Stimulated activated CD8-positive, alpha-beta memory T cell treated with anti-CD3 and anti-CD28 coated beads, Interleukin-7, amount 100 ng/mL, for 1 hour (primary cell): ENCODE measurements at places on chromosomes 12 and 14.

GRCh38 chr14:33646692-33647260 is 304.1 kb downstream of the EGLN3 start:
- DNase-seq: no peak

DNA sequence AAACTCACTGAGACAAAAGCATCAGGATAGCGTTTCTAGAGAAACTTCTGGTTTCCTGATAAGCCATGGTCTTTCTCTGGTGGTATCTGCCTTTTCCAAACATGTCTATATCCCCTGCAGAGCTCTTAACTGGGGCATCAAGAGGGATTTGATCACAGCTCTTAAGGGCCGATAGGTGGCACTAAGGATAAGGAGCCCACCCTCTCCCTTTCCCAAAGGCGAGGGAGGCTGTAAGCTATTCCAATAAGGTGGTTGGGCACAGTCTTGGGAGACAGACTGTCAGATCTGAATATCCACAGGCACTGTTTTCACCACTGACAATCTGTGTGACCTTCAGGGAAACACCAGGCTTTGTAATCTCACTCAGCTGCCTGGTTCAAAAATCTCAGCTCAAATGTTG is 206.0 kb downstream of the ADGRD1 start:
- no peak for DNase-seq

- no peak for DNase-seq
Measured at GRCh38 chr14:96038920-96039632, at the start of gene C14orf132. TSS of gene C14orf132 (plus strand) at chr14:96039362. CDS start at chr14:96039501, 139 bp downstream.

GRCh38 chr12:124242529-124243065 is 52.3 kb upstream of the RFLNA start:
- no peak for DNase-seq

- DNase-seq: no peak
Measured at GRCh38 chr12:57085999-57086492, 2.9 kb upstream of the NAB2 start.

- no peak for DNase-seq
Measured at GRCh38 chr14:92259613-92260357, 63.2 kb upstream of the SLC24A4 start.

DNA sequence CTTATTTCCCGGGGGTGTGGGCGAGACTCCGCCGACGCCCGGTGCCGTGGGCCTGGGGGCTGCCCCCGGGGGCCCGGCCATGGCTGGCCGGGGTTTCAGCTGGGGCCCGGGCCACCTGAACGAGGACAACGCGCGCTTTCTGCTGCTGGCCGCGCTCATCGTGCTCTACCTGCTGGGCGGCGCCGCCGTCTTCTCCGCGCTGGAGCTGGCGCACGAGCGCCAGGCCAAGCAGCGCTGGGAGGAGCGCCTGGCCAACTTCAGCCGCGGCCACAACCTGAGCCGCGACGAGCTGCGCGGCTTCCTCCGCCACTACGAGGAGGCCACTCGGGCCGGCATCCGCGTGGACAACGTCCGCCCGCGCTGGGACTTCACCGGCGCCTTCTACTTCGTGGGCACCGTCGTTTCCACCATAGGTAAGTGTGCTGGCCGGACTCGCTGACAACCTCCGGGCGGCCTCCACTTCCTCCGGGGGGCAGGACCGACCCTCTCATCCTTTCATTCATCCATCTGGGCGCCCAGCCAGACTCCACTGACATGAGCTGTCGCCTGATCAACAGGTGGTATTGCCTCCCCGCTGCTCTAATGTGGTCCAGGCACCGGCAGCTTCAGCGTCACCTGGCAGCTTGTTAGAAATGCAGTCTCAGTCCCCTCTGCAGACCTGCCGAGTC is 467 bp downstream of the KCNK13 start:
- no peak for DNase-seq

DNA sequence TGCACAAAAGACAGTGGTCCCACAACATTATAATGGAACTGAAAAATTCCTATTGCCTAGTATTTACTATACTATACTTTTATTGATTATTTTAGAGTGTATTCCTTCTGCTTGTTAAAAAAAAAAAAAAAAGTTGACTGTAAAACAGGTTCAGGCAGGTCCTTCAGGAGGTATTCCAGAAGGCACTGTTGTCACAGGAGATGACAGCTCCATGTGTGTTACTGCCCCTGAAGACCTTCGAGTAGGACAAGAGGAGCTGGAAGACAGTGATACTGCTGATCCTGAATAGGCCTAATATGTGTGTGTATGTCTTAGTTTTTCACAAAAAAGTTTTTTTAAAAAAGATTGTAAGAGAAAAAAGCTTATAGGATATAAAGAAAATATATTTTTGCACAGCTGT is 12.3 kb downstream of the UBE2N start:
- DNase-seq: no peak

DNA sequence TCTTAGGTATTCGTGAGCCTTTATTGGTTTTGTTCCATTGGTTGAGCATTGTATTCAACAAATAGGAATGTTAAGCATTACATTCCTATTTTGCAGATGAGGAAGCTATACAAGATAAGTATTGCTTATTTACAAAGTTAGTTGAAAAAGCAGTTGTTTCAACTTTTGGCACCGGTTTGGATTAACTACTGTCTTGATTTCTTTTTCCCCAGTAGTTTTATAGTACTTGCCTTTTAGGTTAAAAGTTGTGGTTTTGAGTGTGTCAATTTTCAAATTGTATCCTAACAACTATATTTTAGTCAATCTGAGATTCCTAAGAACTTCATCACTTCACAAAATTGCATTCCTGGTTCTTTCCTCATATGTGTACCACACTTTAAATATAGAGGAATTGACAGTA is 23.8 kb upstream of the MBIP start:
- no peak for DNase-seq

DNA sequence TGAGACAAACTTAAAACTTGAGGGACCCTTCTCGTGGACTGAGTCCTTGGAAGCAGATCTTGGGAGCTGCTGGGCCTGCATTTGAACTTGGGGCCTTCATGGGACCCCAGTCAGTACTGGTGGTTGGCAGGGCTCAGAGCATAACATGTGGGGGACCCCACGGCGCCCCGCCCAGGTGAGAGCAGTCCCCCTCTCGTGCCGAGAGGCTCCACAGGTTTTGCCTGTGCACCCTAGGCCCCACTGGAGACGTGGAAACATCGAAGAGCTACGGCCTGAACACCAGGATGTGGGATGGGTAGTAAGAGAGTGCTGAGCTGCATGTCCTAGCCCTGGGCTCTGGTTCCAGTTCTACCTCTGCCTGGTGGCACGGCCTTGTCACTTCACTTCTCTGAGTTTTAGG is 84.1 kb downstream of the CACNA1C start:
- no peak for DNase-seq

GRCh38 chr12:18750085-18750484 is 12.2 kb downstream of the CAPZA3 start:
- DNase-seq: no peak

GRCh38 chr12:90013409-90013808 is 304.8 kb upstream of the ATP2B1 start:
- no peak for DNase-seq

DNA sequence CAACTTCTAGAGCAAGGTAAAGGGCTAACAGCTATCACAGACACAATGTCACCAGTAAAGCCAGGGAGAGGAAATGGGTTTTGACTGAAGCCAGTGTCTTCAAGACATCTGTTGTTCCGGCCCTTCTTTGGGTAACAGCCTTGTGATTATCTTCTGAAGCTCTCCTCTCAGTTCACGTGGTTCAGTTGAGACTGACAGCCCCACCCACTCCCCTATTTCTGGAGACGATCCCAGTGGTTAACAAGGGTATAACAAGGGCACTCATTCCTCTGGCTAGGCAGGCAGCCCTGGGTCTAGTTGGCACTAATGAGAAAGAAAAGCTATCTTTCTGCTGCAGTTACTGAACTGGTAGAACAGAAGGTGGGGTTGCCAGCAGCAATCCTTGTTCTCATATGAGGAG is 6.9 kb downstream of the GNPTAB start:
- peak; percentile 27 for DNase-seq

GRCh38 chr12:33357181-33357580 is 82.4 kb downstream of the SYT10 start:
- no peak for DNase-seq

DNA sequence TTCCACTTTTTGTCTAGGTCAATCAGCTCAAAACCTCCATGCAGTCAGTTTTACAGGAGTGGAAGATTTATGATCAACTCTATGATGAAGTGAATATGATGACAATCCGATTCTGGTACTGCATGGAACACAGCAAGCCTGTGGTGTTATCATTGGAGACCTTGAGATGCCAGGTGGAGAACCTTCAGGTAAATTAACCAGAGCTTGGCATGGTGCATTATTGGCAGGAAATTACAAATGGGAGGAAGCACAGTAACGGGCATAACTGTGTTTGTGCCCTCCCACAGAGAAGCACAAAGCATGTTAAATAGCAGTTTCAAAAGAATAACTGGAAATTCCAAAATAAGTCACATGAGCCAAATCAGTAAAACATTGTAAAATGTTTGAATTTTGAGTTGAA is 135.6 kb downstream of the ESR2 start:
- no peak for DNase-seq

GRCh38 chr14:45799511-45799910 is 546.5 kb upstream of the MIS18BP1 start:
- no peak for DNase-seq

DNA sequence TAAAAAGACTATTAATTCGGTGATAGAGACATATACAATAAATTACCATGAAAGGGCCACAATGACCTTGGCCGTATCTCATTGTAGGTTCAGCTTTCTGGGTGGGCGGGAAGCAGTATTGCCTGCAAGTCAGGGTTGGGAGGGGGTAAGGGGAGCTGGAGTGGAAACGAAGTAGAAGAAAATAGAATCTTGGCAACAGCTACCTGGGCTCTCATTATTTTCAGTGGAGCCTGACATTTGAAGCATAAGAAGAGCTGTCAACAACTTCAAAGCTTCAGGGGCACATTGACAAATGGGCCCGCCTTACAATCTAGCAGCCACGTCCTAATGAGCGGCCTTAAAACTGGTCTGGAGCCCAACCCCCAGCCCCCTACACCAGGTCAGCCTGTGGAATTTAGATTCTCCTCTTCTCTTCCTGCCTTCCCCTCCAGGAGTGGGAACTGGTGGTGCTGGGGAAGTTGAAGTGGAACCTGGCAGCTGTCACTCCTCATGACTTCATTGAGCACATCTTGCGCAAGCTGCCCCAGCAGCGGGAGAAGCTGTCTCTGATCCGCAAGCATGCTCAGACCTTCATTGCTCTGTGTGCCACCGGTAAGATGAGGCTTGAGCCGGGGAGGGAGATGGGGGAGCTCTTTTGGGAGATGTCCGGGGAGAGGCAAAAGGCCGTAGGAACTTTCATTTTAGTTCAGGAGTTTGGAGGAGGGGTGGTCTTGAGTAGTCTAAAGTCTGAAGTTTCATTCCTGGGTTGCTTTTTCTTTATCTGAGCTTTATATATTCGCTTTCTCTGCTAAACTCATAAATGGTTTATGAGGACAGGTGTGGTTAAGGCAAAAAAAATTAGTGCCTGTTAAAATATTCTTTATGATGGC is 5.0 kb downstream of the CCND2 start:
- DNase-seq: no peak

GRCh38 chr12:100920493-100920892 is 125.9 kb downstream of the ANO4 start:
- no peak for DNase-seq

- no peak for DNase-seq
Measured at GRCh38 chr12:106682594-106683234, 91.8 kb upstream of the RIC8B start.

DNA sequence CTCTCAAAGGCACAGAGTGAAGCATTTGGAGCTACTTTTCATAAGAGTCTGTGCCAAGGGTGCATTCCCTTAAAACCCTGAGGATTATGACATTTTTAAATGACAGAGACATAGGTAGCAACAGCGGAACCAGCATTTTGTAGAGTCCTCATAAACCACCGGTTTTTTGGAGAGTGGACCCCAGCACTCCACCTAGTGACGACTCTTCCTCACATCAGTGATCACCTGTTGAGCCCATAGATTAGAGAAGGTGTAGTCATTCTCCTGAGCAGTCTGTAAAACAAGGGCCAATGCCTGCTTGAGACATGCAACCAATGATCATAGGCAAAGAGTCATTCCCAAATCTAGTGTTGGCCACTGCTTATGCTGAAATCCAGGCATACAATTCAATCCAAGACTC is 399.1 kb downstream of the GXYLT1 start:
- no peak for DNase-seq
